ENCODE measurements at places on chromosomes 4 and X.

DNA sequence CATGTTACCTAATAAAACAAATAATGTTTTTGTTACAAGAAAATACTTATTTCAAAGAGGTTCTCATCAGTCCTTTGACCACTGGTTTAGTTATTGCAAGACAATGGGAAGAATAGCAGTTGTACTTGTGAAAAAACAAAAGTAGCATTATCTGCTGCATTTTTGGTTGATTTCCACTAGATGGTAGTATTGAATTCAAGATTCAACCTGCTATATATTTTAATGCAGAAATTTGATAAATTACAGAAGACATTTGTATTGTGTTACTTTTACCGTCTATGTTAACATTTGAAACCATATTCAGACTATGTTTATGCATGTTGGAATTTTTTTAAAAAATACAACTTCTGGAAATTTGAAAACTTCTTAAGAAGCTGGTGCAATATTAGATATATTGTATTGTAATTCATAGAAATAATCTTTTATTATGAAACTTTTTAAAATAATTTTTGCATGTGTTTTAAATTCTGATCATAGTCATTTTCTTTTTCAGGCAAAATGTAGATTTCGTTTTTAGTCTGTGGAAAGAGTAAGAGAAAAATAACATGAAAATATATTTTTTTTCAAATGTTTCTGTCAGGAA lies 56.4 kb downstream of the SPCS3 start:
- no peak for DNase-seq

DNA sequence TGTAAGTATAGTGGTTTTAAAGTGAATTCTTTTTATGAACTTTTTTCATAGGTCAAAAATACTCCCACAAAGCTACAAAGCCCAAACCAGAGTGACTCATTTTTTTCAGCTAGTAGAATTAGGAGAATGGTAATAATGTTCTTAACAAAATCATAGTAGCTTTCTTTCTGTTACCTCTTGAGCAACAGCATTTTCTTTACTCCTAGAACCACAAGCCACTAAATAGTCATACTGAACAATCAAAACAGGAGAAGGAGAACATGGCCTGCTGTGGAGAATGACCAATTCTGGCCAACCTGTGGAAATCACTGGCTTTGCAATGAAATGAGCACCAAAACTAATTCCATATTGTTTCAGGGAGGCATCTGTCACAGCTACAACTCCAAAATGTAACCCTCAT lies 112.9 kb downstream of the AMMECR1 start:
- no peak for DNase-seq

DNA sequence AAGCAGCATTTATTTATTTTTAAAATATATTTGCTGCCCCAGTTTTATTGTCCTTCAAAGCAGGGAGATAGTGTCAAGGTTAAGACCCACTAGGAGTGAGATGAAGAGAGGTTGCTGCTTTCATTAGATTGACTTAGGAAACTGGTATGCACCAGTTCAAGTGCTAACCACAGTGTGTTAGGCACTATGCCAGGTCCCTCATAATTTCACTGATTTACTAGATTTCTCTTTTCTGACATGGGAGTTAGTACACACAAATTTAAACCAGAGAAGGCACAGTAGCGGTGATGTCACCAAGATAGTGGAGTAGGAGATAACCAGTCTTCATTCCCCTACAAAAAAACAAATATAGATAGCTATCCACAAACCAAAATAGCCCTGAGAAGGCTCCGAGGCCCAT lies 14.3 kb downstream of the RRAGB start:
- no peak for DNase-seq

DNA sequence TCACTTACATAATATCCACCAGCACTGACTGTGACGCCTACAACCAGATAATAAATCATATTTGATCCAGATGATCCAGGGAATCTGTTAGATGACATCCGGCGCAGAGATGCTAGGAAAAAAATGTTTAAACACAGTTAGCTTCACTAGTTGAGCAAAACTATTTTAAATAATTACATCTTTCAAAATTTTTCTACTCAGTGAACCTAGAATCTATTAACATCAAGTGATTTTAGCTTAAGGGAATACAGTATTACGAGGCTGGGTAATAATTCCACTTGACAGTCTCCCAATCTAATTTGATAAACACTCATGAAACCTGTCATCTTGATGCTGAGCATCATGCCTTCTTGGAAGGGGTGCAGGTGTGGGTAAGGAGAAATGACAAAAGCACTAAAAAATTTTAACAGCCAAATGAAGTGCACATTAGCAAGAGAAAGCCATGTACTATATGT lies 4.7 kb downstream of the MGARP start:
- DNase-seq: no peak

DNA sequence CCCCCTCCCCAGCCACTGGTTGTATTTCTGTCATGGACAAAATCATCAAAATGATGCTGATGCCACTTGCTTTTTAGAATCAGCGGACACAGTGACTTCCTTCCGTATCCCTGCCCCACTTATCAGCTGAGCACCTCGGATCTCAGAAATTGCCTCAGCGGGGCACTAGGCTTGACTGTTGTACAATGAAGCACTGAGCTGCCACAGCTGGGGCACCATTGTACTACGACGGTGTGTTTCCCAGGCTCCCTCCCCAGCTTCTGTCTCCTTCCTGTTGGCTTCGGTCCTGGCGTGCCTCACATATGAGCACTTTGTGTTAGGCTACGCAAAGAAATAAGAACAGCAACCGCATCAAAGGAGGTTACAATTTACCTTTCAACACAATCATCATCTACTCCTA lies 82.4 kb downstream of the F11 start:
- no peak for DNase-seq

- no peak for DNase-seq
Observed at GRCh38 chr4:177461606-177462005, 19.4 kb upstream of the AGA start.

GRCh38 chrX:37000140-37000539 lies 8.0 kb upstream of the FAM47C start:
- DNase-seq: no peak

- DNase-seq: no peak
Observed at GRCh38 chr4:40608628-40609027, 21.0 kb downstream of the RBM47 start.

DNA sequence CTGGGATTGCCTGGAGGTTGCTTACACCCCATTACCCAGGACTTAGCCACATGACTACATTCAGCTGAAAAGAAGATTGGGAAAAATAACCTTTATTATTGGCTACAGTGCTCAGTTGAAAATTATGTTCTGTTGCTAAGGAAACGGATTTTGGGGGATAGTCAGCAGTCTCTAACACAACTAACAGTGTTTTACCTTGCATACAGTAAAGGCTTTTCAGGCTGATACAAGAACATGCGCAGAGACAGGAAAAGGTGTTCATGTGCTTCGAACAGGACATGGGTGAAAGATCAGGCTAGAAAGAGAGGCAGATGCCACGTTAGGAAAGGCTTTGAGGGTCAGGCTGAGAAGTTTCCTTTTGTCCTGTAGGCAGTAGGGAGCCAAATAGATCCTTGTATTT lies 14.8 kb upstream of the RHOH start:
- no peak for DNase-seq

- no peak for DNase-seq
Observed at GRCh38 chr4:174320494-174321199, 36.9 kb downstream of the CEP44 start.

GRCh38 chr4:52979020-52979419 lies 116.9 kb downstream of the RASL11B start:
- no peak for DNase-seq

DNA sequence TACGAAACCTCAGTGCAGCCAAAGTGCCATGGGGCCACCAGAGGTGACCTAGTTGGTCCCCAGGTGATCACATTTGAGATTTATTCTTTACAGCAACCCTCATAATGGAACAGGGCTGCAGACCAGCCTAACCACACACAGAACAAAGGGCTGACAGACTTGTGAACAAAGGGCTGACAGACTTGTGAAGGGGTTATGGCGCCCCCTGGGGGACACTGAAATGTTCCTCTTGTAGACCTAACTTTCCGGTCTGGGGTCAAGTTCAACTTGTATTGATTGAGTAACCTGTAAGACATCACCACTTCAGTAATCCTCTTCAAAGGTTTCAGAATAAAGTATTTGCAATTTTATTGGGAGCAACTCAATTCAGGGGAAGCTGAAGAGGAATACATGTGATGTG lies 175.9 kb upstream of the RPS6KA3 start:
- DNase-seq: peak; percentile 76

GRCh38 chr4:12393631-12394262 lies 965.1 kb upstream of the HS3ST1 start:
- DNase-seq: no peak

- no peak for DNase-seq
Observed at GRCh38 chr4:107945809-107946208, 14.5 kb downstream of the CYP2U1 start.

DNA sequence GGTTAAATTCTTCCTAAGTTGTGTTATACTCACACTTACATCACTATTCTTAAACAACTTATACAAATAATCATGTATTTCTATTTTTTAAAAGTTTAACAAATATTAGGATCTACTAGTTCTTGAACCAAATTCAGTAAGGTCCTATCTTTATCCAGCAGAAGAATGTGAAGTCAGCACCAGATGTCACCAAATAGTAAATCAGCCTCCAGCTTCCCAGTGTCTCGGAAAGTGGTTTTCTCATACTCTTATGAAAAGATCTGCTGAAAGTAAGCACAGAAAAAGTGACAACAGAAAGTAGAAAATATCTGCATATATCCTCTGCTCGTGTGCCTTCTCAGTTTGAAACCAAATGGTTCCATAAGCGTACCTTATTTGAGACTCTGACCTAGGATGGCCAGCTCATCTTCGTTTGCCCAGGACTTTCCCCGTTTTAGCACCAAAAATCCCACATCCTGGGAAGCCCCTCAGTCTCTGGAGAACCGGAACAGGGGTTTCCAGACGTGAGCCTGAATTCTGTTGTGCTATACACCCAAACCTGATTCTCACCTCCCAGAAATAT lies 98.0 kb upstream of the DCLK2 start:
- DNase-seq: no peak

DNA sequence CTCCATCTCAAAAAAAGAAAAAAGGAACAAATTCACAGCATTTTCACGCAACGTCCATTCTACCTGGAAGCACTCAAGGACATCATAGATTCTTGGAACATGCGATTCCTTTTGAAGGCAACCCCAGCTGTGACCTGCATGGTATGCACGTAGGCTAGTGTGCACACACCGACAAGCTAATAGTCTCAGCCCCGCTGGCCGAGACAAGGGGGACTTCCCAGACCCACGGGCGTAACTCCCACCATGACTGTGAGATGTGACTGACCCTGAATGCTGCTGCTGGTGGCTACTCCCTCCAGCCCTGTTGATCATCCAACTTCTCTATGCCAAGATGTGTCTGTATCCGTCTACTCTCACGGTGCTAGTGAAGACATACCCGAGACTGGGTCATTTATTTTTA lies 78.3 kb downstream of the CRLF2 start:
- DNase-seq: no peak

DNA sequence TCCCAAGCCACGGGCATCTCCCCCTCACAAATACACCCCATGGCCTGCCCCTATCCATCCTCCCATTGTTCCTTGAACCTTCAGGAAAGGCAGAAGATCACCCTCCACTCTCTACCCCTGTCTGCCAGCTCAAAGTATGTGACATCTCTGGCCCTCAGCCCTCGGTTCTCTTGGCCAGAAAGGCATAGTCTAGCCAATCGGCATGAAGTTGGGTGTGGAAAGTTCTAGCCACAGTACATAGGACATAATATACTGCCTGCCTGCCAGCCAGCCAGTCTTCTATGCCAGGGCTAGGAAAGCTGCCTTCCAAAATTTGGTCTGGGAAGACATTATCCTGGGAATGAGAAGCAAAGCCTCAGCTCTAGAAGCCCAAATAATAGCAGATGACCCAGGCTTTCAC lies 3.2 kb upstream of the PLP1 start:
- no peak for DNase-seq

DNA sequence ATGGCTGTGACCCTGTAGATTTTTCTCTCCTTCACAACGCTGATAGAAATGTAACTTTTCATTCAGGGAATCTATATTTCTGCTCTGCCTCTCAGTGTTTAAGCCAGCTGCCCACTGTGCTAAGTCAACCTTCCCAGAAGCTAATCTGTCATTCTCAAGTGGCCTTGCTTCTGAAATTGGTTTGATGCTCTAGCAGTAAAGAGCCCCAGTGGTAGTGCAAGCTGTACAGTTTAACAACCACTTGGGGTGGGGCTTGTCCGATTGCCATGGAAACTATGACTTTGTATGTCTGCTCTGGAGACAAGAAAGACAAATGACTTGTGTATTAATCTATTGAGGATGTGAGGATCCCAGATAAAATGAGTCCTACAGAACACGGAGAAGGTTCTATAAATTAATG lies 620.9 kb upstream of the GALNT7 start:
- no peak for DNase-seq

DNA sequence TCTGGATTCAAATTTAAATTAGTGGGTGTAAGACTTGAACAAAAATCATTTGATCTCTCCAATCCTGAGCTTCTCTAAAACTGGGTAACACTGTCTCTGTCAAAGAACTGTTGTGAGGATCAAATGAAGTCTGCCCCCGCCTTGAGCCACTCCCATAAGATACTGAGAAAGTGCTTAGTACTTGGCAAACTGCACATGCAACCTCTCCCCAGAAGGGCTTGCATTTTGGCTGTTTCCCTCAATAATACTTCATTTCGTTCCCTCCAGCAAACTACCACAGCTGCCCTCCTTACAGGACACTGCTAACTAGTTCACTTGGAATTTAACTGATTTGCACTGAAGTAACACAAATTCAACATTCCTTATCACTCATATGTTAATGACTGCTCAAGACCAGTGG lies 79.8 kb downstream of the APBB2 start:
- no peak for DNase-seq

DNA sequence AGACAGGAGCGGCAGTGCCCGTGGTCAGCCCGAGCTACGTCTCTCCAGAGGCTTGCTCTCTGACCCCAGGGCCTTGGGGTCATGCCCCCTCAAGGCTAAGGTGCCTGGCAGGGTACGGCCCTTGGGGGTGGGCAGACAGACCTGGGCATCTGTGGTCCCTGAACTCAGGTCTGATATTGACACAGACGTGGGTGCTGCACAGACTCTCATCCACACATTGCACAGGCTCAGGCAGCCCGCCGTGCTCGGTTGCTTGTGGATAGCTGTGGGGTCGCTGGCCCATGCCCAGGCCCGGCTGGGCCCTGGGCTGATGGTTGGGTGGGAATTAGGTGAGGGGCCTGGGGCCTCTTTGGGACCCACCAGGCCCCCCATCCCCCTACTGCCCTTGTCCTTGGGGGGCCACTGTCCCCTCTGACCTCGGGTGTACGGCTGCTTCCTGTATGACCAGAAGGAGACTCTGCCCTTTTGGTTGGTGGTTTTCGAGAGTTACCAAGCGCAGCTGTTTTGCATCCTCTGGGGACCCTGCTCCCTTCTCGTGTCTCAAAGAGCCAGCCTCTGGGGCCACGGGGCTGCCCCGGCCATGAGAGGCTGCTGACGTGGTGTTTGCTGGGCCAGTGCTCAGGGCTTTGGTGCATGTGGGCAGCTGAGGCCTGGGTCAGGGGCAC lies 10.1 kb downstream of the FGFRL1 start:
- no peak for DNase-seq

GRCh38 chrX:39480963-39481362 lies 616.8 kb downstream of the BCOR start:
- DNase-seq: no peak

Data from glutamatergic neuron (in vitro differentiated cells).